Retina (tissue), 1 donor: ENCODE measurements at places on chromosomes 2 and 18.

DNA sequence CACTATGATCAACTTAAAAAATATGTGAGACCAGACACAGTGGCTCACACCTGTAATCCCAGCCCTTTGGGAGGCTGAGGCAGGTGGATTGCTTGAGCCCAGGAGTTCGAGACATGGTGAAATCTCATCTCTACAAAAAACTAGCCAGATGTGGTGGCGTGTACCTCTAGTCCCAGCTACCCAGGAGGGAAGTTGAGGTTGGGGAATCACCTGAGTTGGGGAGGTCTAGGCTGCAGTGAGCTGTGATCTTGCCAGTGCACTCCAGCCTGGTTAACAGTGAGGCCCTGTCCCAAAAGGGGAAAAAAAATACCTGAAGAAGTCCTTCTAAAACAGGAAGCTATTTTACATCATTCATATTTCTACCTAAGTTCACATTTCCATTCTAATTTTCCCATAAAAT, 144.0 kb downstream of the EML6 start:
- no peak for DNase-seq

DNA sequence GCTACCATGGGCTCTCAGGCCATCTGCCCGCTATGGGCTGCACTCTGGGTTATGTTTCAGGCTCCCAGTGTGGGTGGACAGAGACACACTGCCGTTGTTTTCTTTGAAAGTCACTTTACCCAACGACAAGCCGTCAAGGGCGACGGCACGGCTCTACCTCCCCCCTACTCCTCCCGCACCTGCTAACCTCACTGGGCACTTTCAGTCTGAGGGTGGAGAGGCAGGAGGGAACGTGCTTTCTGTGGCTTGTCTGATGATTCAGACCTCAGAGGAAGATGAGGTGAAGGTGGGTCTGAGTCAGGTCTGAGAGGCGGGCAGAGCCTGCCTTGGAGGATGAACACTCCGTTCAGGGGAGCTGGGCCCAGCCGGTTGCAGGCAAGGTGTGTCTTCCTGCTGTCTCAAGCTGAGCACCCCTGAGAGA, 147.6 kb upstream of the HDAC4 start:
- no peak for DNase-seq

DNA sequence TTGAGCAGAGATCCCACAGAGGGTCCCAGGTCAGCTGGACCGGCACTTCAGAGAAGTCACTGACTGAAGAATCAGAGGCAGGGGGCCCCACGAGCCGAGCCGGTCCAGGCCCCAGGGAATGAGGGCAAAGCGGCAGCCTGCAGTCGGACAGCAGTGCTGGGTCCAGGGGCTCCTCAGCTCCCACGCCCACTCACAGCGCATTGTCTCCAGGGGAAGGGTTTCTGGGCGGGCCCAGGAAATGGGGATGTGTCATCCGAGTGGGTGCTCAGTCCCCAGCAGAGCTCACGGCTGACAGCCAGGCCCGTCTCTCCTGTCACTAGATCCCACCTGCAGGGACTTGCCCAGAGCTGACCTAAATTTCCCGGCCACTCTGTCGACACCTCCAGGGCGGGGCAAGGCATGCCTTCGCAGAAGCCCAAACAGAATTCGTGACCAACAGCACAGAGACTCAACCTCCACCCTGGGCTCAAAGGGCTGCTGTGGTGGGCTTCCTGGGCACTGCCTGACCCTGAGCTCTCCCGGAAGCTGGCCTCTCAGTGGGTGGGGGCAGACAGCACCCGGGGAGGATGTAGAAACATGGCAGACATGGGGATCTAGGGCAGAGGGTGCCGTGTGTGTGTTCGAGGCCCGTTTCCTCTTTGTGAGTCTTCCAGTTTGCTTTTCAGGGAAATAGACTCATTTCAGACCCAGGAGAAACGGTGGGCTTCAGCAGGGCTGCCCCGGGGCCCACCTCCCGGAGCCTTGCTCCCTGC, 42.1 kb upstream of the TAF1B start:
- DNase-seq: no peak

DNA sequence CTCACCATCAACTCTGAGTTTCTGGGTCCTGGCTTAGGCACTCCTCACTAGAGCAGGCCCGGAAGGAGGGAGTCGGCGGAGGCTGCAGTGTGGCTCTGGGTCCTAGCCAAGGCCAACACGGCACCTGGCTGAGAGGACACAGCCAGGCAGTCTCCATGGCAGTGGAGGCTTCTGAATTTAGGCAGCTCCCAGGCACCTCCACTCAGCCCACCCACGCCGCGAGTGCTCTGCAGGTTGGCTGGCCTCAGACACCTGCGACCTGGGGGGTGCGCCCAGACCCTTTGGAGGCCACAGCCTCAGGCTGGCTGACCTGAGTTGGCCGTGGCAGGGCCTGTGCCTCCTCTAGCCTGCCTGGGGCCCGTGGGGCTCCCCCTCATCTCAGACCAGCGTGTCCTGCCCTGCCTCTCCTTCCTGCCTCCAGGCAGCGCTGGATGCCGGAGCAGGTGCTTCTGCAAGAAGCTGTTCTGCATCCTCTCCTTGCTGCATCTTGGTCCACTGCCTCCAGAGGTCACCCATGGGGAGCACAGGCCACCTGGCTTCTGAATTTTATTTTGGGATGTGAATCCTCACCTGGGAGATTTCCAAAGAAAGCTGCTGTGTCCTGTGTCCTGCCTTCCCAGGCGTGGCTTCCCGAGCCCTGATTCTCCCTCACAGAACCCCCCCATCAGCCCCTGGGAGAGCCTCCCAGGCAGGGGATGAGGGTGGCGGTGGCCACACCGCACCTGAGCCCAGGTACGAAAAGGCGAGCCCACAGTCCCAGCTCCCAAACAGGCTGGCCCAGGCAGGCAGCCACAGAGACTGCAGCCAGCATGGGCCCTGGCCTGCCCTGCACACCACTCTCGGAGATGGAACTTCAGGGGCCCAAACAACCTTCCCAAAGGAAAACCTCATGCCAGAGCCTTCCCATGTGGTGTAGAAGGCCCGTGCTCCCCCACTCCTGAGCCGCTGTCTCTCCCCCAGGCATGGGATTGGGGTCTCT, 23.4 kb downstream of the AQP12A start:
- DNase-seq: no peak

GRCh38 chr18:10726198-10727068, 200.6 kb downstream of the NAPG start:
- peak; percentile 55 for DNase-seq

GRCh38 chr18:3389977-3390376, 60.0 kb upstream of the TGIF1 start:
- no peak for DNase-seq

GRCh38 chr2:108409768-108410167, 32.0 kb downstream of the SULT1C4 start:
- DNase-seq: no peak

GRCh38 chr2:142865924-142866323, 11.5 kb upstream of the KYNU start:
- no peak for DNase-seq

DNA sequence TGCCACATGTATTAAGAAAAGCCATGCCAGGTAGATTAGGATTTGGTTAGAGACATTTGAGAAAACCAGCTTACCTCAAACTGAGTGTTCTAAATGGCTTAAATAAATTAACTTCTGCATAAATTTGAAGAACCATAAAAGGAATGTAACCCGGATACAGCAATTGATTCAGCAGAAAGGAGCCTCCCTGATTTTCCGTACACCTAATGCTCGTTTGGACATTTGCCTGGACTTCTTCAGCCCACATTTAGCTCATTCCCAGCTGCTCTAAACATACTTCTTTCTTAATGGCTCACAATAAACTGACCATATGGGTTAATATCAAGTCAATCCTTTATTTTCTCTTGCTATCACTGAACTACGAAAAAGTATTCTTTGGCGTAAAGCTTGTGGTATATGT, 392.4 kb downstream of the ZNF516 start:
- no peak for DNase-seq

GRCh38 chr18:678482-679182, 21.2 kb downstream of the TYMS start:
- DNase-seq: no peak

- no peak for DNase-seq
These were observed 349.1 kb upstream of the ACVR2A start for GRCh38 chr2:147495734-147496133.

GRCh38 chr2:46167406-46167805, 129.8 kb upstream of the EPAS1 start:
- DNase-seq: no peak

DNA sequence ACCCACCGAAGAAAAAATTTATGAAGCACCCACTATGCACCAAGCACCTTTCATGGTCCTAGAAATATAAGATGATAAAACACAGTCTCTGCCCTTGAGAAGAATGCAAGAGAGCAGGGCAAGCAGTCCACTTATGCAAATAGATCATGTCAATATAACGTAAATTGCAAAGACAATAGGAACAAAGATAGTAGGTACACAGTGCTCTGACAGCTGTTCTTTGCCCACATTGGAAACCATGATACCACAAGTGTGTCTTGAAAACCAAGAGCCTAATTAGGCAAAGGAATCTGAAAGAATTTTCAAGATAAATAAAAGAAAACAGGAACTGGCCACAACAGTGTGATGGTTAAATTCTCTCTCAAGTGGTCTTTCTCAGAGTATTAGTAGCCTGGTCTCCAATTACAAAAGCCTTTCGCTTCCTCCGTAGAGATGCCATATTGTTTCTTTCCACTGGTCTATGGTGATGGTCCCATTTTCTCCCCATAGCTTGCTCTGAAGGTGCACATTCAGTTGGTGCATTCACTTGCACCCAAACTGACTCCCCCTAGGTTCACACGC, 108.5 kb downstream of the VWC2L start:
- no peak for DNase-seq

DNA sequence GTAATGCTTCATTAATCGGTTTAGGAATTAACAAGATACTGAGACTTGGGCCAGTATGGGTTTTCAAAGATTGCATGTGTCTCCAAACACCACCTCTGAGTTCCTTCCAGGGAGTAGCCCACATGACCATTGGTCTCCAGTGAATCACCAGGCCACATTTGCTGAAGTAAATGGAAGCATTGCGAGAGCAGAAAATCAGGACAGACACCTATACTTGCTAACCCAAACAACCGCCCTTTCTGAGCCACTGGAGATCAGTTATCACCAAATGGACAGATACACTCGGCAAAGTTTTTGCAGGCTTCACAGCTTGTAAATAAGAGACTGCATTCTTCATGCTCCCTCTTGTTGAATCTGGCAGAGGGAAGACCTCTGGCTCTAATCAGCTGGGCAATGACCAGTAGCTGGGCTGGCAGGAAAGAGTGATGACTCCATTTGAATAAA, 40.9 kb downstream of the GATA6 start:
- DNase-seq: no peak

DNA sequence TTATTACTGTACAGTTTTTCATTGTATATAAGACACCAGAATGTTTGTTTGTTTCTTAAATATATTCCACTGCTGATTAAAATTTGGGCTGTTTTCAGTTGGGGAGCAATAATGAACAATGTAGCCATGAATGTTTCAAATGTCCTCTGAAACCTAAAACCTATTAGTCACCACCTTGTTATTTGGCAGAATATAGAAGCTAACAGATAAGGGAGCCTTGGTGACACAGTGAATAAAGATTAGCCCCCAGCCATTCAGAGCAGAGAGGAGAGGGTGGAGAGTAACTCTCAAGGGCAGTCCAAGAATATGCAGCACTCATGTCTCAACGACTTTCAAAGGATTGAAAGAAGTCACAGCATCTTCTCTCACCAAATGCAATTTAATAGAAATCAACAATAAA, 43.1 kb upstream of the ATP8B1 start:
- no peak for DNase-seq

DNA sequence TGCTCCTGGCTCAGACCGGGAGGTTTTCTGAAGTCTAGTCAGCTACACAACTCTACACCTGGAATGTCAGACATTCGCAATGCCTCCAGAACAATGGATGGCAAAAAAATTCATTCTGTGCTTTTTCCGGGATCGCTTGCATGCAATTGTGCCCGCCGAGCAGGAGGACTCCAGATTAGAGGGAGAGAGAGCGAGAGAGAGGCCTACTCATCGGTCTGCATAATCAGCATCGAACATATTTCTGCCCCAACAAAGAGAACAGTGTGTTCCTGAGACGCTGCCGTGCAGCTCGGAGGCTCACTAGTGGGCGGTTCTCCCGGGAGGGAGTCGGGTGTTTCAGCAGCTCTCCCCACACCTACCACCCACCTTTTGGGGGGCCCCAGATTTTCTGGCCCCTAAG, 117.1 kb downstream of the KLHL29 start:
- DNase-seq: peak; percentile 76

DNA sequence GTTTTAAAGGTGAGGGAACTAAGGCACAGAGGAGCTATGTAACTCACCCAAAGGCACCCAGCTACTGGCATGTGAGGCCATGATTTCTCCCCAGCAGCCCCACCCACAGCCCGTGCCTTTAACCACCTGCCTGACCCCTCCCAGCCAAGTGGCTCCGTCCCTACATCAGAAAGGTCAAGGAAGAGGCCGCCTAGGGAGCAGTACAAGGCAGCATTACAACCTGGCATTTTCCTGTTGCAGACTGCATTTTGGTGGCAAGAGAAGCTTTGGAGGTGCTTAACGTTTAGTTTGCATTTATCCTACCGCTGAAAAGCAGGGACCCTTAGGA, 17.5 kb downstream of the STEAP3 start:
- DNase-seq: no peak

- DNase-seq: no peak
These were observed 21.7 kb downstream of the INHBB start for GRCh38 chr2:120367649-120368048.

DNA sequence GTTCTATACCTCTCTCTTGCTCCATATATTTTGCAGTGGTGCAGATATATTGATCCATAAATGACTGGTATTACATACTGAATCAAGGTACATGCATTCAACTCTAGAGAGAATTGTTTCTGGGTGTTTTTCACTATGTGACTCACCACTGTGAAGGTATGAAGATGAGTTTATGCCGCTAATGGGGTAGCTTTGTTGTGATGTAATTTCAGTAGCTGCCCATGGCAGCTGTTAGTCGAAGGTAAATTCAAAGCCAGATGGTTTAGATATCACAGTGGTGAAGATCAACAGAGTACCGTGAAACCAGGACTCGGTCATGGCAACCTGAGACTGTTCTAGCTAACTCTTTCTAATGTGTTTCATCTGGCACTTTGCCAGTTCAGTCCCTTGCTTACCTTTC, 50.4 kb downstream of the PKP4 start:
- no peak for DNase-seq

DNA sequence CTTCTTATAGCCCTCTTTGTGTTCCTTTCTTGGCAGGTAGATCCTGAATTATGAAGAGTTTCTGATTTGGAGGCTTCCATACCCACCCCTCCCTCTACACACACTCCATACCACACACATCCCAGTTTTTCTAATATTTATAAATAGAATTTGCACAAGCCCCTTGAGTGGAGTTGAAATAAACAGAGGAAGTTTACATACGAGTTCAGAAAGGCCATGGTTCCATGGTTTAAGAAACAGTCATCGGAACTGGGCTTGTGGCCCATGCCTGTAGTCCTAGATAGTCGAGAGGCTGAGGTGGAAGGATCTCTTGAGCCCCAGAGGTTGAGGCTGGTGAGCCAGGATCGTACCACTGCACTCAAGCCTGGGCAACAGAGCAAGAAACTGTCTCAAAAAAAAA, 62.7 kb upstream of the TANC1 start:
- DNase-seq: no peak

GRCh38 chr18:5455674-5456073, 88.1 kb downstream of the EPB41L3 start:
- DNase-seq: no peak
